ENCODE measurements at places on chromosomes 16 and 17. TPM values are rescaled to one million over a fixed set of nuclear protein-coding genes. Genes with fewer than 3 reads are reported as not detected.

INCA1 gene
- polyA plus RNA-seq, result 64.4 TPM

DNA sequence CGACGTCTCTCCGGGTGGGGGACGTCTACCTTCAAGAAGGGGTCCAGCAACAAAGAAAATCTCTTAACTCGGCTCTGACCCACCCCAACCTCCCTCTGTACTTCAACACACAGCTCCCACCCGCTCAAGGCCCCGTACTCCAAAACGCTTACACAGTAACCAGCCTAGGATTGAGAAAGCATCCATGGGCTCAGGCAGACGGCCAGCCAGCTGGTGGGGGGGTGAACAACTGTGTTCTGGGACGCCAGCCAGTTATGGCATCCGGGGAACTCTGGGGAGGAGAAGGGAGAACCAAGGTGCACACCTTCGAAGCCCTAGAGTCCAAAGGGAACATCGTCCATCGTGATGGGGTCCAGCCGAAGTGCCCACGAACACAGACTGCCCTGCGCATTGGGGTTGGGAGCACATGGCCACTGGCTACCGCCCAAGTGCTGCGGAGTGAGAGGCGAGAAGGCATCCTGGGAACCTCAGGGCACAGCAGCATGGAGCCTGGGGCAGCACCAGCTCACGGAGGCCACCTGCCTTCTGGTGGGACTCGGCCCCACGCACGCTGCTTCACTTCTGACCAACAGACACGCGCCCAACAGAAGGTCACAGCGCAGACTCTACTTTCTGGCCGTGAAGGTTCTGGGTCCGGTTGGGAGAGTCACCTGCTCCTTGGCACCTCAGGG lies 14.3 kb downstream of the SLC16A3 start:
- H3K27ac ChIP-seq, result peak overlapping the region; percentile 86
- no peaks in the 10 kb centered on the region for H3K36me3 ChIP-seq
- H3K4me3 ChIP-seq, result no peak overlapping the region
- peaks cover 84% of the 10 kb centered on the region for H3K4me1 ChIP-seq
- peak; percentile 87 for DNase-seq
- H3K27me3 ChIP-seq, result no peaks in the 10 kb centered on the region

DNA sequence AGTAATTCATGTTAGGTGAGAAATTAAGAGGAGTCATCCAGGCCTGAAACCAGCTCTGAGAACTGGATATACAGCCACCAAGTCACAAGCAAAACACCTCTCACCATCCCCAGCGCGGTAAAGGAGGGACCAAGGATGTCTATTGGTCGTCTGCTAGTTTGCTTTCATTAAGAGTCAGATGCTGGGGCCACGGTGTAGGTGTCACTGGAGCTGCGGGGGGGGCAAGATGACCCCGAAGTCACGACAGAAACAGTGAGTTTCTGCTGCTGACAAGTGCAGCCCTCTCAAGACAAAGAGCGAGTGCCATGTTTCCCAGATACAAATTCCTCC lies 790 bp downstream of the NCBP3 start:
- H3K4me3 ChIP-seq, result peak overlapping the region; percentile 97
- peak overlapping the region; percentile 80 for H3K27ac ChIP-seq
- DNase-seq, result peak; percentile 47
- H3K4me1 ChIP-seq, result peaks cover 7% of the 10 kb centered on the region
- no peaks in the 10 kb centered on the region for H3K36me3 ChIP-seq

- no peaks in the 10 kb centered on the region for H3K27me3 ChIP-seq
- H3K4me3 ChIP-seq, result peak overlapping the region; percentile 94
- no peaks in the 10 kb centered on the region for H3K36me3 ChIP-seq
- no peaks in the 10 kb centered on the region for H3K4me1 ChIP-seq
- peak overlapping the region; percentile 95 for H3K27ac ChIP-seq
Measured at GRCh38 chr17:37608351-37609169, 658 bp downstream of the SYNRG start.

- H3K27ac ChIP-seq, result no peak overlapping the region
- H3K27me3 ChIP-seq, result no peaks in the 10 kb centered on the region
- DNase-seq, result no peak
- H3K4me3 ChIP-seq, result no peak overlapping the region
- no peaks in the 10 kb centered on the region for H3K36me3 ChIP-seq
Measured at GRCh38 chr16:50696126-50696525, 2.7 kb downstream of the NOD2 start.

DNA sequence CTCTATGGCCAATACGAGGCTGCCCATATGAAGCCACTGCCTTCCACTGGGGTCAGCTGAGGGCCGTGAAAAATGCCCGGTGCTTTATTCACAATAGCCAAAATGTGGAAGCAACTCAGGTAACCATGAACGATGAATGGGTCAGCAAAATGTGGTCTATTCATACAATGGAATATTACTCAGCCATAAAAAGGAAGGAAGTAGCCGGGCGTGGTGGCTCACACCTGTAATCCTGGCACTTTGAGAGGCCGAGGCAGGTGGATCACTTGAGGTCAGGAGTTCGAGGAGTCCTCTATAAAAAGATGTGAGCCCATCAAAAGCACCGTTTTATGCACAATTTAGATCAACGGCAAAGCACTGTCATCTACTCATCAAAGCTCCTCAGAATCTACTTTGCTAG lies 5.2 kb upstream of the TRAP1 start:
- H3K27ac ChIP-seq, result no peak overlapping the region
- H3K4me3 ChIP-seq, result no peak overlapping the region
- H3K4me1 ChIP-seq, result peaks cover 5% of the 10 kb centered on the region
- H3K36me3 ChIP-seq, result no peaks in the 10 kb centered on the region

Measured in testis (tissue), 5 donors.